Thyroid gland (tissue), 4 donors: ENCODE measurements at places on chromosomes 5 and 9. TPM values are rescaled to one million over a fixed set of nuclear protein-coding genes. Genes with fewer than 3 reads are reported as not detected.

DNA sequence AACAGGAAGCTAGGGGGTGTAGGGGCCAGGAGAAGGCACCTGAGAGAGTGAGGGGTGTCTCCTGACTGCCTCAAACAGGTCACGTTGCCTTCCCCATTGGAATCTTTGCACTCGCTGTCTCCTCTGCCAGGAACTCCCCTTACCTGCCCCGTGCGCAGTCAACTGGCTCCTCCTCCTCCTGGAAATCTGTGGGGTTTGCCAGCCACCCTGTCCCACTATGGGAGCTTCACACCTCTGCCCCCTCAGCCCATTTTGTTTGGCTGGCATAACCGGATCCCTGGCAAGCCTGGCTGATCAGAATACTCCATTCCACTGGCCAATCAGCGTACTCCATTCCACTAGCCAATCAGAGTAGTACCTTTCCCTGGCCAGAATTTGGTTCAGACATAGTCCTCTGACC lies 10.4 kb upstream of the SLC34A1 start:
- no peak for DNase-seq
- H3K4me1 ChIP-seq = peaks cover 4% of the 10 kb centered on the region
- no peak overlapping the region for H3K27ac ChIP-seq
- no peaks in the 10 kb centered on the region for H3K27me3 ChIP-seq
- no peaks in the 10 kb centered on the region for H3K36me3 ChIP-seq

DNA sequence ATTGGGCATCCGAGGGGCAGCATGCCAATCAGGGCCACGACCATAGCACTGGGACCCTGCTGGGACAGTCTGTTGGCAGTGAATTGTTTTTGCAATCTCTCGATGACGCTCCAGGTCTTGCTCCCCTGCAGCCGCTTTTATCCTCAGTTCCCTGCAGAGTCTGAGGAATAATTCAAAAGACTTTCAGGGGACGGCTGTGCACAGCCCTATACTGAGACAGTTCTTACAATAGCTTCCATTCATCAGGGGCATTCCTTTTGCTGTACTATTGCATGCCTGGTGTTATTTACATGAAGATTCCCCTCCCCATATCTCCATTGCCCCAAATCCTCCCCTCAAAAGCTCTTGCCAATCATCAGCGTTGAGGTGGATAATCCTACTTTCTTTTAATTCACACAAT lies 163.3 kb upstream of the WWC1 start:
- no peaks in the 10 kb centered on the region for H3K27me3 ChIP-seq
- no peak overlapping the region for H3K27ac ChIP-seq
- H3K4me3 ChIP-seq = no peak overlapping the region
- no peaks in the 10 kb centered on the region for H3K4me1 ChIP-seq

DNA sequence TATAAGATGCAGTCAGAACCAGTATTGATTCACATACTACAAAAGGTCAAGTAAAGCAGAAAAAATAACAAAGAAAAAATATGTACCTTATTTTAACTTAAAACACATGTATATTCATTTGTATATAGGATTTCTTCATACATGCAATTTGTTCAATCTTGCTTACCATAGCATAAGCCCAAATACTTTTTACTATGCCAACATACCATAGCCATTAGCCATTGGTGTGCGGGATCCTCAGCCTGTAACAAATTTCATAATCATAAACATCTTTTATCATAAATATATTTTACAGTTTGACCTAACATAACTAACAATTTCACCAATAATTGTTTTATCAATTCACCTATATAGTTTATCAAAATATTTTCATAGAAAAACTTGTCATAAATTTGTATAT lies 51.1 kb downstream of the MPDZ start:
- H3K27me3 ChIP-seq = no peaks in the 10 kb centered on the region
- H3K36me3 ChIP-seq = no peaks in the 10 kb centered on the region
- no peak for DNase-seq
- no peaks in the 10 kb centered on the region for H3K4me1 ChIP-seq
- no peak overlapping the region for H3K27ac ChIP-seq

GRCh38 chr9:69213647-69214046 lies 39.6 kb downstream of the TJP2 start:
- H3K4me3 ChIP-seq = no peak overlapping the region
- no peaks in the 10 kb centered on the region for H3K27me3 ChIP-seq
- peak; percentile 61 for DNase-seq
- H3K36me3 ChIP-seq = no peaks in the 10 kb centered on the region

- no peak for DNase-seq
- no peak overlapping the region for H3K4me3 ChIP-seq
- no peak overlapping the region for H3K27ac ChIP-seq
- no peaks in the 10 kb centered on the region for H3K4me1 ChIP-seq
- H3K36me3 ChIP-seq = peaks cover 20% of the 10 kb centered on the region
Observed at GRCh38 chr5:123382252-123382651, 41.0 kb downstream of the CEP120 start.

DNA sequence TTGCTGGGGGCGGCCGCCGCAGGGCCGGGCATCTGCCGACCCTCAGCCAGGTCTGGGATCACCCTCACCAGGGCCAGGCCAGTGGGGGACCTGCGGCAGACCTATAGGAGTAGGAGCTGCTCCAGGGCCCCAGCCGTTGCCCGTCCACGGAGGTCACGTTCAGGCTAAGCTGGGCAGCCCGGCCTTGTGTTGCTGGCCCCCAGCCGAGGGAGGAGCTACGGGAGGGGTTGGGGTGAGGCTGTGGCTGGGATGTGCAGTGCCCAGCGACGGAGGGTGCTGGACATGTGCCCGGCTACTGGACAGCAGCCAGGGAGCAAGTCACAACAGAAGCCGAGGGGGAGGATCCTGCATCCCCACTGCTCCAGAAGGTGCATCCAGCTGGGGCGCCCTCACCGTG lies 39.6 kb upstream of the SLC6A19 start:
- no peaks in the 10 kb centered on the region for H3K27me3 ChIP-seq
- H3K4me3 ChIP-seq = no peak overlapping the region
- no peak overlapping the region for H3K27ac ChIP-seq
- peak; percentile 90 for DNase-seq
- no peaks in the 10 kb centered on the region for H3K36me3 ChIP-seq
- no peaks in the 10 kb centered on the region for H3K4me1 ChIP-seq

Gene MPDZ
- total RNA-seq = 48.9 TPM

Gene ALDH1A1
- 291 TPM for total RNA-seq

Gene SPINK4
- total RNA-seq = not detected

Gene ENTPD2
- total RNA-seq = not detected

Gene THBS4
- 2.4 TPM for total RNA-seq
